ENCODE measurements at places on chromosomes 1 and 21.

- DNase-seq: no peak
Observed at GRCh38 chr21:45539796-45540600, 2.2 kb downstream of the SLC19A1 start.

- no peak for DNase-seq
Observed at GRCh38 chr1:21239221-21239620, 51.0 kb downstream of the ECE1 start.

DNA sequence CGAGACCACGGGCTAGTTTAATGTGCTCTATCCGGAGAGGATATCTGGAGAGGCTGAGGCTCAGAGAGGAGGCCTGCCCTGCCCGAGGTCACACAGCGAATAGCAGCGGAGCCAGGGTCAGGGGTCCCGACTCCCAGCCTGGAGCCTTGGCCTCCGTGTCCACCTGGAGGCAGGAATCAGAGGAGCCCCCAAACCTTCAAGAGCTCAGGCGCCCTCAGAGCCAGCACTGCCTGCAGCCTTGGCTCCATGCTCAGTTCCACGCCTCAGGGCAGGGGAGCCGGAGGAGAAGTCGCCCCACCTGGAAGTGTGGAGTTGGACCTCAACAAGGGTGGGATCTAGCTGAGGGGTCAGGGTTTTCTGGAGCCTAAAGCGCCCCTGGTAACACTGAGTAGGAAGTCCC, 2.0 kb upstream of the ASCL5 start:
- no peak for DNase-seq

- DNase-seq: no peak
Observed at GRCh38 chr1:25922971-25923552, 16.8 kb upstream of the STMN1 start.

DNA sequence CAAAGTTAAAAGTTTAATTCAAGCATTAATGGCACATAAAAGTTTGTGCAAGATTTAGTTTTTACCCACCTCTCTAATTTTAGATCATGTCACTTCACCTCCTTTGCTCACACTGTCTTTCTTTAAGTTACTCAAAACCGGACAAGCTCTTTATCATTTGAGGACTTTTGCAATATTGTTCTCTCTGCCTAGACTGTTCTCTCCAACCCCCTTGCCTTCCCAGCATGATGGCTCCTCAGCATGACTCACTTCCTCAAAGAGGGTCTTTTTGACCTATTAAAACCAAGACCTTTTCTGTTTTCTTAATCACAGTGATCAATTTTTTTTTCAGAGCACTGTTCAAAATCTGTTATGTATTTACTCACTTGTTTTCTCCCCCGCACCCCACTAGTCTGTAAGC, 61.3 kb downstream of the XKR8 start:
- no peak for DNase-seq

DNA sequence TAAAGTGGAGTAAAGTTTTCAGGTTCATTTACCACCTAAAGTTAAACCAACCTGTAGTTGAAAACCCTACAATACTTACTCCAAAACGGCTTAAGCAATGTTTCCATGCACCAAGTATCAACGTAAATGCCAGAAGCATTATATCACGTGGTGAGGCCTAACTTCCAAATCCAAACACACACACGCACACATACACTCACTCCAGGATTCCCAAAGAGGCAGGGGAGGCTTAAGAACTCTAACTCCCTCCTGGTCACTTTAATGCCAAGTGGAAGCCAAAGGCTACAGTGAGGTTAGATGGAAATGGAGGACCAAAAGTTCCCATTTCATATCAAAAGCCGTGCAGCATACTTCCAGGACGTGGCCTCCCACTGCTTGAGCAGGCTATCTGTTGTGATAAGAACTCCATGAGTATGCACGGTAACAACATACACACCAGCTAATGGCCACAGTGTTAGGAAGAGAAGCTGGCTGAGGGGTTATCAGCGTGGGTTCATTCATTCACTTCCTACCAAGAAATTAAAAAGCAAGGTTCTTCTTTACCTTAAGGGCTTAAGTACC, 224.1 kb downstream of the SLC45A1 start:
- no peak for DNase-seq

DNA sequence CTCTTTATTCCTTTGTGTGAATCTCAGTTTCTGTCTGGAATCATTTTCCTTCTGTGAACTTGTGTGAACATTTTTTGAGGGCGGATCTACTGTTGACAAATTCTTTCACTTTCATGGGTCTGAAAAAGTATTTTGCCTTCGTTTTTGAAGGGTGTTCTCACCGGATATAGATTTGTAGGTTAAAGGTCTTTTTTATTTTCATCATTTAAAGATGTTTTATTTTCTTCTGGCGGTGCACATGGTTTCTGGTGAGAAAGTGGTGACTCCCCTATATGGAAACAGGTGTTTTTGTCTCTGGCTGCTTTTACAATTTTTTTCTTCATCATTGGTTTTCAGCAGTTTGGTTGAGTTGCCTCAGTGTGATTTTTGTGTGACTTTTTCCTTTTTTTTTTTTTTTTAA, 94.9 kb downstream of the DYRK1A start:
- DNase-seq: no peak

- DNase-seq: no peak
Observed at GRCh38 chr1:227794817-227795192, 20.7 kb upstream of the PRSS38 start.

DNA sequence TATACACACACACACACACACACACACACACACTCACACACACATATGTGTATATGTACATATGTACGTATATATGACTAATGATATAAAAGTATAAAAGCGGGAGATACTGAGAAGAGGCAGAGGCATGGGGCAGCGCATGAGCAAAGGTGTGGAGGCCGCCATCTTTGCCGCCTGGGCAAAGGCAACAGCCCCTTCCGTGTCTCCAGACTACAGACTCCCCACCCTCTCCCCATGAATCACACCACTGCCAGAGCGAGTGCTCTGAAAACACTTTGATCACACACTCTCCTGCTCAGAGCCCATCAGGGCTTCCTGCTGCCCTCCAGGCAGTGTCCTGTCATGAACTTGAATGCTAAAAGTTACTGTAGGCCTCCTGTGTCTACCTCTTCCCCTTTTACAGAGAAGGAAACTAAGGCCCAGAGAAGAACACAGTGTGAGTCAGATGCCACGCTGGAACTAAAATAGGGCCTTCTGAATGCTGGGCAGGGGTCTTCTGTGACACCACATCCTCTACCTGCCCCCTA, 54.7 kb upstream of the SSBP3 start:
- DNase-seq: no peak
